ENCODE measurements at places on chromosomes 11 and 22.

- DNase-seq, result no peak
Measured at GRCh38 chr11:96396637-96397036, 6.8 kb downstream of the JRKL start.

DNA sequence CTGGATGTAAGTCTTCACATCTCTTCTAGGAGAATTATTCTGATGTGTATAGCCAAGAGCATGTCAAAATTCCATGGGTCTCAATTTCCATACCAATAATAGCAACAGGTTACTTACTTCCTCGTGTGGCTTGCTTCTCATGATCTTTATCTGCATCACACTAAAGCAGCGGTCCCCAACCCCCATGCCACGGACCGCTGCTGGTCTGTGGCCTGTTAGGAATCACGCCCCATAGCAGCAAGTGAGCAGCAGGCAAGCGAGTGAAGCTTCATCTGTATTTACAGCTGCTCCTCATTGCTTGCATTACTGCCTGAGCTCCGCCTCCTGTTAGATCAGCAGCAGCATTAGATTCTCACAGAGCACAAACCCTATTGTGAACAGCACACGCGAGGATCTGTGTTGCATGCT, 28.9 kb upstream of the SLC25A1 start:
- no peak for DNase-seq

GRCh38 chr11:77083566-77084245, 16.9 kb downstream of the CAPN5 start:
- no peak for DNase-seq

DNA sequence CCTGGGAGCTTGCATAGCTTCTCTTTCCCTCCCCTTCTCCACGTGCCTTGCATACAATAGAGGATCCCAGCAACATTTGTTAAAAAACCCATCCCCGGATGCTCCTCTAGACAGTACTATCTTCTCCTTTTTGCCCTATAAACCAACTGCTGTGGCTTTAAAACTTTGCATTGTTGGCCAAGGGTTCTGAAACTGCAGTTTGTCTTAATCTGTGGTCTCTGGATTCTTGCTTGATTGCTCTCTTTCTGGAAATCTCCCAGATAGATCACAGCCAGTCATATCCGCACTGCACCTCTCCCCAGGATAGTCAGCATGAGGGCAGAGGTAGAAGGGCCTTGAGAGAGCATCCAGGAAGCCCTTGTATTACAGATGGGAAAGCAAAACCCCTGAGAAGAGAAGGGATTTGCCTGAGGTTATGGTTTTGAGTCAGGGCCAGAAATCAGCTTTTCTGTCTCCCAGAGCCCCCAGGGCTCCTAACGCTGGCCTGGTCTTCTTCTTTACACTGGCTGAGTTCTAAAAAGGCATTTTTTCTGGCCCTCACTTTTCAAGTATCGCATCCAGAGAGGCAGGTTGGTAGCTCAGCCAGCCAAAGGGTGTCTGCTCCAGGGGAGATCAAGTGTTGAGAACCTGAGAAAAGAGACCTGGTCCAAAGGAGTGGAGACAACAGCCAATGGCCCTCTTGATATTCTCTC, 70.6 kb downstream of the ADM start:
- no peak for DNase-seq

- no peak for DNase-seq
Measured at GRCh38 chr22:43148581-43148980, 2.8 kb upstream of the TSPO start.

DNA sequence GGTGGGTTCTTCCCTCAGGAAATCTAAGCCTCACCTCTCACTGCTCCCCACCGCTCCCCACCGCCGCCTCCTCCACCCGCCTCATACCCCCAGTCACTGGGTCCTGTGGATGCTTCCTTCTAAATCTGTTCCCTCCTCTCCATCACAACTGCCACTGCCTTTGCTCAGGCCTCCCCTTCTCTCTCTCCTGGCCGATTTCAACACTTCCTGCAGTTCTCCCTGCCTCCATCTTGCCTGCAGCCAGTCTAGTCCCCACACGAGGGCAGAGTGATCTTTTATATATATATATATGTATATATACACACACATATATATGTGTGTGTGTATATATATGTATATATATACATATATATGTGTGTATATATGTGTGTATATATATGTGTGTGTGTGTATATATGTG, 27.8 kb downstream of the CREB3L1 start:
- DNase-seq, result peak; percentile 37

- peak; percentile 76 for DNase-seq
Measured at GRCh38 chr11:75140269-75141138, 10.4 kb upstream of the SLCO2B1 start.

DNA sequence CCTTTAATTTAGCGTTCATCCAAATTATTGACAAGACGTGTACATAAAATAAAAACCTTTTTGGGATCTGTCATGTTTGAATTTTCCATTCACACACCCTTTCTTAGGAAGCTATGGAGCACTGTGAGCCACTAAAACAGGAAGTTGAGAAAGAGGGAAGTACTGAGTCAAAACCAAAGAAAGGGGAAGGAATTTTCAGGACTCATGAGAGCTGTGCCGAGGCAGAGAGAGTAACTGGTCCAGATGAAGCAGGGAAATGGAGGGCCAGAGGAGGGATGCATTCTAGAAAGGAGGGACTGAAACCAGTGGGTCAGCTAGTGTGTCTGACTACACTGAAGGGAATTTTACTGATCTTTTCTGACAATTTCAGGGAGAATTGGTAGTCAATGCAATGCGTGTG, 24.9 kb downstream of the APLP2 start:
- no peak for DNase-seq

- DNase-seq, result no peak
Measured at GRCh38 chr11:28877340-28877739, 769.2 kb downstream of the METTL15 start.

DNA sequence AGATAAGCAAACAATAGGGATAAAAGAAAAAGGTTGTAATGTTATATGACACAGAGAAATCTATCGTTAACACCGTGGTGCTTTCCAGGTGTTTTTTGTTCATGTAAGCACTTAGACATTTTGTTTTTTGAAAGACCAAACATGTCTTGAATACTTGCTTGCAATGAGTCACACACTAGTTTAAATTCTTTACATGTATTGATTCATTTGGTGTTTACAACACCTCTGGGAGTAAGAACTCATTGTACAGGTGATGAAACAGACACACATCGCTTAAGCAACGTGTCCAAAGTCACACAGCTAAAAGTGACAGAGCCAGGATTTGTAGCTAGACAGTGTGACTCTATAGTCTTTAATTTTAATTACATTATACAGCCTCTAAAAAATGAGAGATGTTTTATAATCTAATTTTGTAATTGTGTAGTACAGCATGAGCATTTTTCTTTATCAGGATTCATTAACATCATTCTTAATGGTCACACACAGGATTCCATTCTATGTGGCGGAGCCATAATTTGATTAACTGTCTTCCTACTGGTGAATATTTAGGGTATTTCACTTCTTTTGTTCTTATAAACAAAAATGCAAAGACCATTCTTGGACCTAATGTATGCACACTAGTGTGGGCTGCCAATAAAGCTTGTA, 148.8 kb downstream of the DBX1 start:
- DNase-seq, result no peak

- no peak for DNase-seq
Measured at GRCh38 chr22:28541137-28541536, 138.5 kb downstream of the TTC28 start.
